ENCODE measurements at places on chromosomes 6 and 20.

GRCh38 chr6:33967265-33967767 lies 163.5 kb upstream of the MLN start:
- DNase-seq = no peak
- H3K27me3 ChIP-seq = peaks cover 13% of the 10 kb centered on the region
- no peak overlapping the region for H3K27ac ChIP-seq
- no peak overlapping the region for H3K4me3 ChIP-seq
- H3K4me1 ChIP-seq = peaks cover 5% of the 10 kb centered on the region

DNA sequence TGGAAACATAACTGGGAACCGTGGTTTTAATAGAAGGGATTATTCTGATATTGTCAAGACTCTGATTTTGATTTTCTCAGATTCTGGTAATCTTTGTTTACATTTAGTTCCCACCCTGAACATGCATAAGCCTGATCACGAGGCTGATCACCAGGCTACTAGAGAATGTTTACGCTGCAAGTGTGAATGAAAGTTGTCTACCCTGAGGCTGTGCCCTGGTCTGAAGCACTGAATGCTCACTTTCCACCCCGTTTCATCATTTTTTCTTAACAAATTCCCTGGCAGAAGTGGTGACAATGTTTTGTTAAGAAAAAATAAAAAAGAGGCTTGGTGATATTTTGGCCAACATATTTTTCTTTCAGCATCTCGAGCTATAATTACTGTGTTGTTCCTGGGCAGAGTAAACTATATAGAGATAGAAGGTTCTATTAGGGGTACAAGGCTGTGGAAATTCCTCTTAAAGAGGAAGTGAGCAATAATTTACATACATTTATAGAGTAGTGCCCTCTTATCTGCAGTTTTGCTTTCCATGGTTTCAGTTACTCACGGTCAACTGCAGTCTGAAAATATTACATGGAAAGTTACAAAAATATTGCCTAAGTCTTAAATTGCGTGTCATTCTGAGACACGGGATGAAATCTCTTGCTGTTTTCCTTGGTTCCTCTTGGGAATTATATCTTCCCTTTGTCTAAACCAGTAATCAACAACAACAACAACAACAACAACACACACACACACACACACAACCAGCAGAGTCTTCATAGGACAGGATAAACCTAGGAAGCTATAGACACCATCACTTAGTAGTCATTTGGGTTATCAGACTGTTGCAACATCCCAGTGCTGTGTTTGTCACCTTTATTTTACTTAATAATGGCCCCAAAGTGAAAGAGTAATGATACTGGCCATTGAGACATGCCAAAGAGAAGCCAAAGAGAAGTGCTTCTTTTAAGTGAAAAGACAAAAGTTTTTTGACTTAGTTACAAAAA lies 566.6 kb upstream of the CITED2 start:
- no peaks in the 10 kb centered on the region for H3K4me1 ChIP-seq
- no peak overlapping the region for H3K27ac ChIP-seq

GRCh38 chr6:161076181-161076677 lies 84.7 kb downstream of the MAP3K4 start:
- H3K4me1 ChIP-seq = peaks cover 7% of the 10 kb centered on the region
- H3K27me3 ChIP-seq = no peaks in the 10 kb centered on the region
- H3K27ac ChIP-seq = no peak overlapping the region
- no peak overlapping the region for H3K4me3 ChIP-seq
- peak; percentile 32 for DNase-seq

GRCh38 chr6:146028851-146029572 lies at the start of gene GRM1:
Gene GRM1 (plus strand): TSS chr6:146029062. CDS start chr6:146029518, 456 bp downstream.
- no peaks in the 10 kb centered on the region for H3K36me3 ChIP-seq
- no peak within 1 kb of the TSS for H3K27ac ChIP-seq

GRCh38 chr6:166437661-166438060 lies 54.9 kb upstream of the MPC1 start:
- H3K27me3 ChIP-seq = peaks cover 12% of the 10 kb centered on the region

DNA sequence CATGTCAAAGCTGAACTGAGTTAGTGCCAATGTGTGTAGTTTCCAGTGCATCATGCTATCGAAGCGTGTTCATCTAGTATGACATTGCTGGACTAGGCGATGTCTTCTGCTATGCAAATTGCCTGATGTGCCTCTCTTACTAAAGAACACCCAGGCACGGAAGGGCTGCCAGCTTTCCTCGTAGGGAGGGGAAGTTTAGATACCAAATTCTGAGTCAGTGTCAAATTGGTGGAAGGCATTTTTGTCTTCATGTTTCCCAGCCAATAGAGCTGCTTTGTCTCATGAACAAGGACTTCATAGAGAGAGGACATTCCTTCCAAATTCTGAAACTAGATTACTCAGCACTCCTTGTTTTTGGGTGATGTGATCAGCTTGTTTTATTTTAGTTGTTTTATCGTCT lies 320.1 kb downstream of the BTBD3 start:
- H3K36me3 ChIP-seq = no peaks in the 10 kb centered on the region
- no peaks in the 10 kb centered on the region for H3K4me1 ChIP-seq
- no peak overlapping the region for H3K27ac ChIP-seq
- no peak overlapping the region for H3K4me3 ChIP-seq

GRCh38 chr6:47235421-47235820 lies 74.3 kb downstream of the TNFRSF21 start:
- H3K4me3 ChIP-seq = no peak overlapping the region
- H3K4me1 ChIP-seq = no peaks in the 10 kb centered on the region
- H3K27ac ChIP-seq = no peak overlapping the region
- no peaks in the 10 kb centered on the region for H3K27me3 ChIP-seq
- DNase-seq = no peak
- no peaks in the 10 kb centered on the region for H3K36me3 ChIP-seq

GRCh38 chr6:109239651-109240321 lies 142.5 kb downstream of the CD164 start:
- H3K4me1 ChIP-seq = peaks cover 39% of the 10 kb centered on the region
- no peak overlapping the region for H3K4me3 ChIP-seq
- peaks cover 1% of the 10 kb centered on the region for H3K27me3 ChIP-seq
- H3K27ac ChIP-seq = no peak overlapping the region
- H3K36me3 ChIP-seq = no peaks in the 10 kb centered on the region

DNA sequence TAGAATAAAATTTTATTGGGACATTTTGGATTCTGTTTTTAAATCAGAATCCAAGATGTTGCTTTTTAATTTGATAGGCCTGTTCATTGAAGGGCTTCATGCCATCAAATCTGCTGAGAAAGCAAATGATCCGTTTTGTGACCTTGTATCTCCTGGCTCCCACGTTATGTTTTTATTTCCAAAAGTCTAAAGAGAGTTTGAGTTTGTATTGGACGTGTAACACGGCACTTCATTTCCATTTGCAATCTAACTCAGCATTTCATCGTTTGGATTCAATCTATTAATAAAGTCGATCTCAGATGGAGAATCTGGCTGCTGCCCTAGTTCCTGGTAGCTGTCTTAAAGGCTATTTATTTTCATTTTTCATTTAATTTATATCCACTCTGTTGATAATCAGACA lies 17.0 kb downstream of the KIF25 start:
- H3K36me3 ChIP-seq = no peaks in the 10 kb centered on the region
- no peak for DNase-seq
- no peak overlapping the region for H3K27ac ChIP-seq

- H3K27ac ChIP-seq = no peak overlapping the region
- peaks cover 12% of the 10 kb centered on the region for H3K27me3 ChIP-seq
- DNase-seq = no peak
Observed at GRCh38 chr20:47172579-47172978, 183.9 kb downstream of the ZMYND8 start.

- H3K36me3 ChIP-seq = no peaks in the 10 kb centered on the region
- no peaks in the 10 kb centered on the region for H3K4me1 ChIP-seq
- no peak for DNase-seq
- no peak overlapping the region for H3K27ac ChIP-seq
Observed at GRCh38 chr6:4091941-4092340, 13.0 kb upstream of the FAM217A start.

DNA sequence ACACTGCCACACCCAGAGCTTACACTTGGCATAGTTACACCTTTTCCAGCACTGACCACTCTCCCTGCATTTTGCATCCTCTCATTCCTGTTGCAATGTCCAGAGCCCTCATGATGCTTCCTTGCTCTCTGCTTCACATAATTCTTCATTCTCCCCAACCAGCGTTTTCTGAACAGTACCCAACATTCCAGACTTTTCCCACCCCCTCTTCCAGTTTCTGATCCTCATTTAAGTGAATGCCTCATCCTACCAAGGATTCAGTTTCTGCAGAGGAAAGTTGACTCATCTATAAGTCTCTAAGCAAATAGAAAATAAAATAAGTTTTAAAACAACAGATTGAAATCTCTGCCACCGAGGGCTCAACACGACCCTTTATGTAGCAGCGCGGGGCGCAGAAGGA lies 321.3 kb upstream of the TCF21 start:
- H3K4me3 ChIP-seq = no peak overlapping the region
- DNase-seq = no peak
- H3K27ac ChIP-seq = no peak overlapping the region
- H3K27me3 ChIP-seq = peaks cover 27% of the 10 kb centered on the region
- peaks cover 9% of the 10 kb centered on the region for H3K4me1 ChIP-seq

GRCh38 chr20:54397292-54398140 lies 77.9 kb upstream of the DOK5 start:
- H3K27ac ChIP-seq = no peak overlapping the region
- H3K4me3 ChIP-seq = no peak overlapping the region
- no peaks in the 10 kb centered on the region for H3K36me3 ChIP-seq
- H3K27me3 ChIP-seq = peaks cover 12% of the 10 kb centered on the region
- H3K4me1 ChIP-seq = no peaks in the 10 kb centered on the region

GRCh38 chr6:141265756-141266623 lies 866.7 kb upstream of the GJE1 start:
- no peak for DNase-seq
- no peak overlapping the region for H3K4me3 ChIP-seq
- no peaks in the 10 kb centered on the region for H3K36me3 ChIP-seq
- no peaks in the 10 kb centered on the region for H3K4me1 ChIP-seq
- no peaks in the 10 kb centered on the region for H3K27me3 ChIP-seq

DNA sequence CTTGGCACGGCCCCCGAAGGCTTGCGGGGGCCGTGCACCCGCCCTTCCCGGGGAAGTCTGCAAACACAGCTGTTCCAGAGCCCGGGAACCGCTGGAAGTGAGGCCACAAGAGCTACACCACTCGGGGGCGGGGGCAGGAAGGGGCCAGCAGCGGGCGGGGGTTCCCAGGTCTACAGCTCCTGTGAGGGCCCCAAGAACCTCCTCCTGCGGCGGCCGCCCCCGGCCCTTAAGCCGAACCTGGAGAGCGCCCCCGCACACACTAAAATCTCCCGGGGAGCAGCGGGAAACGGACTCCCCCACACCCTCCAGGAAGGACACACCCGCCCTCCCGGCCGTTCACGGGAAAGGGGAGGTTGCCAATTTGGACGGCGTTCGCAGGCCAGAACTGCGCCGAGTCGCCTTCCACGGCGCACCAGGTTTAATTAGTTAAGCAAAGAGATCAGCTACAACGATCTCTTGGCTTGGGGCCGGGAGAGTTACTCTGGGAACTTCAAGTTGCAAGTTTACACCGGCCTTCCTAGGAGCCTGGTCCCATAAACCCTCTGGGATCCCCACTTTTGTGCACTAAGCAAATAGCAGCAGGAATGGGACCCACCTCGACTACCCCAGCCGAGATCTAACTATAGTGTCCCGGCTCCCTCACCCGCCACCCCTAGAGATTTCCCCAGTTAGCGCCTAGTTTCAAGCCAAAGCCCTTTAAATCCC lies 1.7 kb downstream of the JAG1 start:
- peak overlapping the region; percentile 55 for H3K4me3 ChIP-seq

DNA sequence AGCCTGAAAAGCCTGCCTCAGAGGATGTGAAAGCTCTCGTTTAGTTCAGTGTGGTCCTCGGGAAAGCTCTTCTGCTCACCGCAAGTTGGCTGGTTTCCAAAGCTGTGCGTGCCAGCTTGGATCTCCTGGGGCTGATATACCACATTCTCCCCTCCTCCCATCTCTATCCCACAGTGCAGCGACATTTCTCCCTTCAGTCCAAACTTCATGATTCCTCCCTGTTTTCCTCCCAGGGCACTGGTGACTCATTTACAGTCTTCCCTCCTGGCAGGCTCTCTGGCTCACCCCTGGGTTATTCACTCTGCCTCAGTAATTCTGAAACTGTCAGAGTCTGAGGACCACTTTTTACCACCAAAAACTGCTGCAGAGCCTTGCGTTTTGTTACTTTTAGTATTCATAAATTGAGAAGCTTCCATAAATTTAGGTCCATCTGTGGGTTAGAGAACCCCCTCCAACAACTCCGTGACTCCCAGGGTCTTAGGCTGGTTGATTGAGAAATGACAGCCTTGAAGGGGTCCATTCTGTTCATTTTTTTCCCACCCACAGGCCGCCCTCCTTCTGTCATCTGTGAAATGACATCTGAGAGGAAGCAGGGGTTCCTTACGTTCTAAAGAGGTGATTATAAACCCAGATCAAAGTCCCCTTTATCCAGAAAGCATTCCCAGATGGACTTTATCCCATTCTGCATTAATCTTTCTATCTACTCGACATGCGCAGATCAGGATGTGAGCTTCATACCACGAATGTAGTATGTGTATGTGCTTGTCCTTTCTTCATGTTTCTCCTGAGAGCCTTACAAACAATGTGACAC lies 6.1 kb downstream of the TRIM10 start:
- H3K4me3 ChIP-seq = no peak overlapping the region
- H3K27ac ChIP-seq = no peak overlapping the region
- peaks cover 3% of the 10 kb centered on the region for H3K4me1 ChIP-seq
- no peaks in the 10 kb centered on the region for H3K36me3 ChIP-seq

DNA sequence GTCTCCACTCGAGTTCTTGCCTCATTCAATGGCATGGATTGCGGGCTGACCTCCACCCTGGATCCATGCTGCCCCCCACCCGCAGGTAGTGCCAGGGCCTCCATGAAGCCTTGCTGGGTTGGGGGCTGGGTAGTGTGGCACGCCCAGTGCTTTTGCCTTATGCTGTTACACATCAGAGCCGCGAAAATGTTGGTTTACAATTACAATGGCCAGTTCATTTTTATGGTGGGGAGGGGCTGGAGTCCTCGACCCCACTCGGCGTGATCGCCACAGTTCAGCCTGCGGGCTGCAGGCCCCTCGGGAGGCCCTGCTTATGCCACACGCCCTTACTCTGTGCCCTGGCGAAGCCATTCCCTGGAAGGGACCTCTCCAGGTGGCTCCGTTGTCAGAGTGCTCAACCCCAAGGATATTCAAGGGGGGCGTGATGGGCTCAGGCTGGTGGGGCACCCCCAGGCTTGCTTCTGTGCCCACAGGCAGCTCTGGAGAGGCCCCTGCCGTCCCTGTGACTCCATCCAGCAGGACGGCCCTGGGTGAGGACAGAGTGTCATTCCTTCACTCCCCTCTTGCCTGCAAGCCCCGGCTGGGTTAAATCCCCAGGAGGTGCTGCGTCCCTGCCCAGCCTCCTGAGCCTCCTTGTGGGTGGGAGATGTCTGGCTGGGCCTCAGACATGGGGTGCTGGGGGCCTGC lies 14.8 kb downstream of the ITPA start:
- DNase-seq = no peak
- peaks cover 15% of the 10 kb centered on the region for H3K4me1 ChIP-seq
- peak overlapping the region; percentile 94 for H3K27ac ChIP-seq
- H3K27me3 ChIP-seq = no peaks in the 10 kb centered on the region

Measured in naive thymus-derived CD8-positive, alpha-beta T cell (primary cell).